ENCODE measurements at places on chromosomes 5 and 9. TPM values are rescaled to one million over a fixed set of nuclear protein-coding genes. Genes with fewer than 3 reads are reported as not detected.

Gene RANBP17
- total RNA-seq = 7.5 TPM

DNA sequence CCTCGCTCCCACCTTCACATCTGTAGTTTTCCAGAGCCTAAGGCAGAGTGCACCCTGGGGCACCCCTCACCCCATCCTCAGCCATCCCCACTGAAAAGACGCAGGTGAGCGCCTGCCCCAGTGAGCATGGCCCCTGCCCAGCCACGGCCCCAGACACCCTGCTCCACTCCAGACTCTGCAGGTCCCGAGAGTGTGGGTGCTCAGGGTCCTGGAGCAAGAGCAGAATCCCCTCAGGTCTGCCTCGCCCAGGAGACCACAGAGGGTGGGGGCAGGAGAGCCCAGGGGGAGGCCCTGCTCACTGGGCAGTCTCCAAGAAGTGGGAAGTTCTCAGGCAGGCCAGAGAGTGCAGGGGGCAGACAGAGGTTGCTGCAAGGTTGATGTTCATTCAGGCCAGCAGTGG, 158.6 kb upstream of the PPP1R26 start:
- no peak for DNase-seq

GRCh38 chr9:8534828-8535227, 735.2 kb upstream of the DMAC1 start:
- no peak for DNase-seq

GRCh38 chr9:72794946-72795345, 157.9 kb downstream of the ALDH1A1 start:
- DNase-seq = no peak

DNA sequence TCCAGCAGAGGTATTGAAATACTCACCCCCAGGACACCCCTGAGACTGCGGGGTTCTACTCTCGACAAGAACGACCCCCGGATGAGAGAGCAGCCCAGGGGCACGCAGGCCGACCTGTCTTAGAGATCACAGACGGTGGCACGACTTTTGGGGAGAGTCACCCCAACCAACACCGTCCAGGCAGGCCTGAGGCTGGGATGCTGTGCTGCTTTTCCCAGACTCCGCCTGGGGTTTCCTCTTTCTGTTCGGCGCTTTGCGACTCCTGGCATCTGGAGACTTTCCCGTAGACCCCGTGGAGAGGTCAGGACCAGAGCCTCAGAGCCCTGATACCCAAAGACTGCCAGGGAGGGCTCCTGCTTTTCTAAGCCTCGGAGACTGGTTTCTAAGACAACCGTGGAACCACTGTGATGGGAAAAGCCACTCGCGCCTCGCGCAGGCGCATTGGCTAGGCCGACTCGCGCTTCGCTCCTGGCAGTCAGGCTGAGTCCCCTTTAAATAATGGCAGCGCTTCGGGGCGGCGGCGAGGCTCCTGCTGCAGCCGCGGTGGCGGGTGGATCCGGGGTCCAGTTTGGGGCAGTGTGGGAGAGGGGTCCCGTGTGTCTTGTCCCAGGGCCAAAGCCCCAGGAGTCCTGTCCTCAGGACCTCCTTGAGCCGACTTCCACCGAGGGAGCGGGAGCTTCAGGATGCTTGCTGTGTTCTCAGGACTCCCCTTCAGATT, 484.0 kb downstream of the SPATA31A7 start:
- no peak for DNase-seq

Gene SNCB
- not detected for total RNA-seq

GRCh38 chr9:14748373-14748772, 25.8 kb upstream of the CER1 start:
- DNase-seq = no peak

- DNase-seq = no peak
Measured at GRCh38 chr5:82605441-82605973, 327.4 kb upstream of the RPS23 start.

DNA sequence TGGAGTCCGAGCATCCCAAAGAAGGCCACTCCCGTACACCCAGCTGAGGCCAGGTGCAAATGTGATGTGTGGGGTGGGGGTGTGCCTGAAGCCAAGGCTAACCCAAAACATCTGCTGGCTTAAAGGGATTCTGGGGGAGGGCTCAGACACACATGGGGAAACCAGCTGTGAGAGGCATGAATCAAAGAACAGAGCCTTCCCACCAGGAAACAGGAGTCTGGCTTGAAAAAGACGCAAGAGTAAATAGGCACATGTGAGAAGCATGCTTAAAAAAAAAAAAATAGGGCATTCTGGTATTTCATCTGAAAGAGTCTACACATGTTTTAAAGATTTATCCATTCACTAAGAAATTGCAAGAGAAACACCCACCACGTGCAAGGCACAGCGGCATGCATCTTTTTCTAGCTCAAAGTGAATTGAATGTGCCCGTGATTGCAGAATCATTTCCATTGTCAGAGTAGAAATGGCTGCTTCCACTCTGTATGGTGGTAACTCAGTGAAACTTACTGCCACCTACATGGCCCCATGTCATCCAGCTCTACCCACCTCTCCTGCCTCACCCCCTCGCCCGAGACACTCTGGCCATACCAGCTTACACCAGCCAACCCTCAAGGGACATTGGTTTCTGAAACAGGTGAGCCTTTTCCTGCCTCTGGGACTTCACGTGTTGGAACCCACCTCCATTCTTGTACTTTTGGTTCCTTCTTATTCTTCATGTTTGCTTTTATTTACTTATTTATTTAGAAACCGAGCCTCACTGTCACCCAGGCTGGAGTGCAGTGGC, 71.5 kb downstream of the SEMA5A start:
- no peak for DNase-seq

Gene THBS4
- total RNA-seq = 0.87 TPM

DNA sequence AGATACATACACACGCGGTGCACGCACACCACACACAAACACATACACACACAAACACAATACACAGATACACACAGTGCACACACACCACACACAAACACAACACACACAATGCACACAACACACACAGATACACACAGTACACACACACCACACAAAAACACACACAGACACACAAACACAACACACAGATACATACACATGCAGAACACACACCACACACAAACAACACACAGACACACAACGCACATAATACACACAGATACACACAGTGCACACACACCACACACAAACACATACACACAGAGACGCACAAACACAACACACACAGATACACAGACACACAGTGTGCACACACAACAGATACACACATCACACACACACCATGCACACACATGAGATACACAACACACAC, 5.9 kb upstream of the CCDC187 start:
- DNase-seq = no peak

- no peak for DNase-seq
Measured at GRCh38 chr5:94870511-94871183, 252.2 kb downstream of the SLF1 start.

DNA sequence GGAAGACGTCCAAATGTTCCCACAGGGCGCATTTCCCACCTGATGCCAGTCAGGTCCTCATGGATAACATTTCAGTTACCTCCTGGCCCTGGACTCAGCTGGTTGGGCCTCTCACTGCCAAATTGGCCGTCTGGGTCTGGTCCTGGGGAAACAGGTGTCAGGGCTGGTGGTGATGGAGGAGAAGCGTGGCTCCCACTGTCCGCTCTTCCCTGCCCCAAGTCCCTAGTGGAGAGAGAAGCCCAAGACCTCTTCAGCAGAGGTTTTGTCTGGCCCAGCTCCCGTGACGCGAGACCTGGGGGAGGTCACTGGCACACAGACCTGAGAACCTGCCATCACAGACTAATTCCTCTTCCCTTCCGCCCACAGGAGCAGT, 27.8 kb upstream of the PRDM12 start:
- no peak for DNase-seq

- DNase-seq = no peak
Measured at GRCh38 chr9:1102642-1102970, 52.4 kb downstream of the DMRT2 start.

- no peak for DNase-seq
Measured at GRCh38 chr5:93746406-93747056, 5.1 kb upstream of the POU5F2 start.

- DNase-seq = no peak
Measured at GRCh38 chr9:89943728-89944127, 338.9 kb downstream of the GADD45G start.

DNA sequence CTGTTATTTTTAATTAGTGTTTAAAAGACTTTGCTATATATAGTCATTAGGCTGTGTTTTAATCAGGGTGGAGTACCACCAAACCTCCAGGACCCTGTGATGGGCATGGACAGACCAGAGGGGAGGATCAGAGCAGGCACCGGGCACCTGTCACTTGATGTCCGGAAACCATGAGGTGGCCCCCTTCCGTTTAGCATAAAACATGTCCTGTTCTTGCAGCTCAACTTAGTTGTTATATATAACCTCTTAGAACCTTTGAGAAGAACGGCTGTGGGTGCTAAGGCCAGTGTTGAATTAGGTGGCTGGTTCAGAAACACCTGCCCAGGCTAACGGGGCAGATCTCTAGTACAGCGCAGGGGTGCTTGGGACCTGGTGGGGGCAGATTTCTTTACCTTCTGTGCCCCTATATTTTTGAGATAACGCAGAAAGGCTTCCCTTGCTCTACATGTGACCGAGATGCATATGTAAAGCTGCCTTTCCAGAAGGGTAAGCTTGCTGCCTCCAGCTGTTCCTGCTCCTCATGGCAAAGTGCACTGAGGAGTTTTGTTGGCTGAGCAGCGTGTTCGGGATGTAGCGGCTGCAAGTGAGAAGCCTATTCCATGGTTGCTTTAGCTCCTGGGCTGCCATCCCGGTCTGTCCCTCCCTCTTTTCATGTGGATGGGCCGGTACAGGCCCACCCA, 255.5 kb downstream of the FANCC start:
- DNase-seq = no peak

Gene LAMC3
- 9.6 TPM for total RNA-seq

DNA sequence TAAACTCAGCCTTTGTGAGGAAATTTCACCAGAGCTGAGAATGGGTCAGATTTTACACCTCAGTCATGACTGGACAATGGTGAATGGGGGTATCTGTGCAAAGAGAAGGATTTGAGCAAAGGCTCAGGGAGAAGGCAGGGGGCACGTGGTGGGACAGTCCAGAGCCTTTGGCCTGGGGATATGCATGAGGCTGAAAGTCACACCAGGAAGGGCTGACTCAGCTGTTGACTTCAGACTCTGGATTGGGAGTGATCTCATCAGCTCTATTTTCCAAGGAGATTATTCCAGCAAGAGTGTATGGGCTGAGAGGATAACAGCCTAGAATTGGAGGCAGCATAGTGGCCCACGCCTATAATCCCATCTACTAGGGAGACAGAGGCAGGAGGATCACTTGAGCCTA, 53.6 kb downstream of the SAXO1 start:
- no peak for DNase-seq

DNA sequence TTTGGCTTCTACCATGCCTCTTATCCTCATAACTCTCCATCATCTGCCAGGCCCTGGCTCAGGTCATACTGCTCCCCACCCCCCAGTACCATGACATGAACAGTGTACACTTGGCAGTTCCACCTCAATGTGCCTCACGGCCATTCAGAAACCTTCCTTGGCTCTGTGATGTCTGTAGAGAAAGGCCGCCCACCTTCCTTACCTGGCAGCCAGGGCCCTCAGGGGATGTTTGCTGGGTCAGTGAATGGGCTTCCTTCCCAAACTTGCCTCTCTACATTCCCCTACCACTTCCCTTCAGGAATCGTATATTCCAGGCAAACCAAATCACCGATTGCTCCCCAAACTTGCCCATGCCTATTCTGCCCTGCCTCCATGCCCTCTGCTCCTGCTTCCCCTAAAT, 101.1 kb downstream of the PSD2 start:
- no peak for DNase-seq

DNA sequence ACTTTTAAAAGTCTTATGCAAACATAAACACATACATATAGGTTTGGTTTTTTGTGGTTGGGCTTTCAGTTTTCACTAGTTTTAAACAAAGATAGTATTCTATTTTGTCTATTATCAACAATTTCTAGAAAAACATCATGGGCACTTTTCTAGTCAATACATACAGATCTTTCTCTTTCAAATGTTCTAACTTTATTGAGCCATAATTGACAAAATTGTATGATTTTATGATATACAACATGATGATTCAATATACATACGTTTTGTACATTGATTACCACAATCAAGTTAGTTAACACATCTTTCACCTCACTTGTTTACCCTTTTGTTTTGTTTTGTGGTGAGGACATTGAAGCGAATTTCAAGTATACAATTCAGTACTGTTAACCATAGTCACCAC, 265.9 kb downstream of the MCTP1 start:
- no peak for DNase-seq

DNA sequence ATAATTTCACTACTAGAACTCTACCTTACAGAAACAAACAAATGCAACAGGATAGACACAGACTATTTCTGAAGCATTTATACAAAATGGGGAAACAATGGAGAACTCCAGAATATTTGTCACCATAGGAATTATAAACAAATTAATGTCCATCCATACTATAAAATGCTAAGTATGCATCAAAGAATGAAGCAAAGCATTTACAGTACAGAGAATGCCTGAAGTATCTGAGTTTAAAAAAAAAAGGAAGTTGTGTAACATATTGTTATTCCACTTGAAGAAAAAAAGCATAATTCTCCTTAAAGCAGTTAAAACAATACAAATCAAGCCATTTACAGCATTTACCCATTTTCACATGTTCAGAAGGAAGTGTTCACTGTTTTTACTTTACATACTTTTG, 53.0 kb downstream of the DROSHA start:
- DNase-seq = no peak

Gene CDH10
- total RNA-seq = not detected

Gene PCDHB8
- total RNA-seq = not detected

DNA sequence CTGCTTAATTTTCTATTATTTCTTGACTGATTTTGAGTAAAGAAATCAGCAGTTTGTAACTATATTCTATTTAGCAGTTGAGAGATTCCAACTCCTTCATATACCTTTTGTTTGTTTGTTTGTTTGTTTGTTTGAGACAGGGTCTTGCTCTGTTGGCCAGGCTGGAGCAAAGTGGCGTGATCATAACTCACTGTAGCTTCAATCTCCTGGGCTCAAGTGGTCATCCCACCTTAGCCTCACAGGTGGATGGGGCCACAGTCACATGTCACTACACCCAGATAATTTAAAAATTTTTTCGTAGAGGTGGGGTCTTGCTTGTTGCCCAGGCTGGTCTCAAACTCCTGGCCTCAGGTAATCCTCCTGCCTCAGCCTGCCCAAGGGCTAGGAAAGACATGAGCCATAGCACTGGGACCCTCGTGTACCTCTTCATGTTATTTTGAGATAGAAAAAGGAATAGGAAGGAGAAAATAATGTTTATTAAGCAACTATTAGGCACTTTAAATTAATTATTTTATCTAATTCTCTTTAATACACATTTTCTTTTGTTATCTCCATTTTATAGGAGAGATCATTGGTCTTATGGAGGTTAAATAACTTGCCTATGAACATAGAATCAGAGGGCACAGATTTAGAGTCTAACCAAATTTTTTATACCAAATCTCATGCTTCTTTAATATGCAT, 133.0 kb downstream of the ZNF608 start:
- DNase-seq = no peak

Measured in Caki2 (cell line).